ENCODE measurements at places on chromosomes 1 and 21.

DNA sequence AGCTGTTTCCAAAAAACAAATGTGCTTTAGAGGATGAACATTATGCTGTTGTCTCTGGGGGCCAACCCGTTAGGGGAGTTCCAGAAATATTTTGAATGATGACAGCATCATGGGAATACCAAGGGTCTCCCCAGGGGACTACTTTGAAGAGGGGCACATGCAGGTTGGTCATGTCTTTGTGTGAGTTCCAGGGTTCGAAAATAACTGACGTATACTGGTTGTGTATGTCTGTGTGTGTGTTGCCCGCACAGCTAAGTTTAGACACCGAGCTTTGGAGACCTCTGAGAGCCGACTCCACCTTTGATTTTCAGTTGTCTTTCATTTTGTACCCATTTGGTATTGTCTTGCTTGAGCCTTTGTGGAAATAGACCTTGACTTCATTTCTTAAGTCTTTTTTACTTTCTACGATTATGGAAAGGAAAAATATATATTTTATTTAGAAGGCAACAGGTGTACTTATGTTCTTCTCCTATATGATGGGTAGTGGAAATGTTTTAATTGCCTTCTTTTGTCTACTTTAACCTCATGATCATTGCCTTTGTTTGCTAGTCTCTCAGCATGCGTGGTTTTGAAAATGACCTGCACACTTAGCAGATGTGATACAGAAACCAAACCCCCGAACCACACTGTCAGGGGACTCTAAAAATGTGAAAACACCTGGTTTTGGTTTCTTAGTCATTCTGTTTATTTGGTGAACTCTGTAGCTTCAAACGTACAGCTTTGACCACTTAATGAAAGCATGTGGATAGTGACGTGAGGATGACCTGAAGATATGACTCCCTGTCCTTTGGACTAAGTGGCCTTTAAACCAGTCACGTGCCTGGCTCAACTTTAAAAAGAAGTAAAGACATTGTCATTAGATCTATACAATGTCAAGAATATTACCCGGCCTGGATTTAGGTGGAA, 56.5 kb downstream of the GALNT2 start:
- DNase-seq = no peak

GRCh38 chr1:71882637-71883036, 399.7 kb downstream of the NEGR1 start:
- DNase-seq = no peak

GRCh38 chr1:206609229-206609991, 2.9 kb downstream of the EIF2D start:
- DNase-seq = no peak

GRCh38 chr1:236173174-236173767, 30.9 kb downstream of the GPR137B start:
- DNase-seq = no peak

GRCh38 chr1:234861761-234862160, 251.8 kb upstream of the IRF2BP2 start:
- DNase-seq = no peak

DNA sequence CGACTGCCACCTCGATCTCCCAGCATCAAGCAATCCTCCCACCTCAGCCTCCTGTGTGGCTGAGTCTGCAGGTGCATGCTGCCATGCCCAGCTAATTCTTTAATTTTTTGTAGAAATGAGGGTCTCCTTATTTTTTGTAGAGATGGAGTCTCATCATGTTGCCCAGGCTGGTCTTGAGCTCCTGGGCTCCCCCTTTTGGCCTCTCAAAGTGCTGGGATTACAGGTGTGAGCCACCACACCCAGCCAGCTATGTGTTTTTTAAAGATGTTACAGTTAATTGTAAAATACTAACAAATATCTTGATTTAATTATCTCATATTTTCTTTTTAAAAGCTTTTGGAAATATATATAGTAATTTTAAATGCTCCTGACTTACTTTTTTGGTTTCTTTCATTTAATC, 181.3 kb upstream of the DMRTA2 start:
- DNase-seq = no peak

GRCh38 chr1:1869469-1869868, 21.4 kb downstream of the GNB1 start:
- no peak for DNase-seq

Measured in right renal cortex interstitium (tissue), 3 donors.